ENCODE measurements at places on chromosomes 3 and 15. TPM values are rescaled to one million over a fixed set of nuclear protein-coding genes. Genes with fewer than 3 reads are reported as not detected.

DNA sequence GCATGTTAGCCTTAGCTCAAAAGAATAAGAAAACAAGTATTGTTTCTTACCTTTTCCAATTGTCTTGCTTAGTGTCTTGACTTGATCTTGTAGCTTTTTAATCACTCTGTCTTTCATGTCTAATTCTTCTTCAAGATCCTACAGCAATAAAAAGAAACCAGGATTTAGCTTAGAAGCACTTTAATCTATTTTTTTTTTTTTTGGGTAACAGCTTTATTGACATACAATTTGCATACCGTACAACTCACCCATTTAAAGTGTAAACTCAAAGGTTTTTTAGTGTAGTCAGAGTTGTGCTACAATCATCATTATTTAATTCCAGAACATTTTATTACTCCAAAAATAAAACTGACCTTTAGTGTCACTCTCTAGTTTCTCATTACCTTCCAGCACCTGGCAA, 23.4 kb upstream of the GNB5 start:
- no peaks in the 10 kb centered on the region for H3K4me1 ChIP-seq
- no peak overlapping the region for H3K27ac ChIP-seq
- H3K36me3 ChIP-seq: no peaks in the 10 kb centered on the region

DNA sequence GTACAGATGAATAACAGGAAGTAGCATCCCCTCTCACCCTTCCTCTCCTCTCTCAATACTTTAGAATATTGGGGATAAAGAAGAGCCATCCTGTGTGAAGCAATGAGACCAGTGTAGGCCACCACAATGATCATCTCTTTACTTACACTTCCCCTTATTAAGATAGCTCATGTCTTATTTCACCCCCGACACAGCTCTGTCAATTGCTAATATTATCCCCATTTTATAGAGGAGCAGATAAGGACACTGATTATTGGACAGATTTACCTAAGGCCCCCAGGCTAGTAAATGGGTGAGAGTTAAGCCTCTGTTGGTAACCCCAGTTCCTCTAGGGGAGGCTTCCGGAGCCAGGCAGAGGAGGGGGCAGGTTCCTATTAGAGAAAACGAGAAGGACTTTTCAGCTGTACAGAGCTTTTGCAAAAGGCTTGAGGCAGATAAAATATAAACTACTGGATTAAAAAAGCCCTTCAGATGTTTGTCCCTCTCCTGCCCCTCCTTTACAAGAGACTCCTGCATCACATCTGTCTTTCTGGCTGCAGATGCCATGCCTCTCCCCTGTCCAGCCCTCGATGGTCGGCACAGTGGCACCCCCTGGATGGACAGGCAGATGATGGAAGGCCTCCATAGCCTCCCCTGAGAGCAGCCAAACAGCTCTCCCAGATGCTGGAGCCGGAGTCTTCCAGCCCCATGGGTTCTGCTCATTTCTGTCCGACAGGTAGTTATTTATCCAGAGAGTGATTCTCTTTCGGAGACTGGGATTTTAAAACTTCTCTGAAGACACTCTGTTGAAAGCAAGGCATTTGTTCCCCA, 49.4 kb upstream of the LCTL start:
- H3K27ac ChIP-seq: no peak overlapping the region
- H3K36me3 ChIP-seq: no peaks in the 10 kb centered on the region
- H3K27me3 ChIP-seq: no peaks in the 10 kb centered on the region
- DNase-seq: no peak
- H3K4me1 ChIP-seq: peaks cover 17% of the 10 kb centered on the region
- H3K4me3 ChIP-seq: no peak overlapping the region

DNA sequence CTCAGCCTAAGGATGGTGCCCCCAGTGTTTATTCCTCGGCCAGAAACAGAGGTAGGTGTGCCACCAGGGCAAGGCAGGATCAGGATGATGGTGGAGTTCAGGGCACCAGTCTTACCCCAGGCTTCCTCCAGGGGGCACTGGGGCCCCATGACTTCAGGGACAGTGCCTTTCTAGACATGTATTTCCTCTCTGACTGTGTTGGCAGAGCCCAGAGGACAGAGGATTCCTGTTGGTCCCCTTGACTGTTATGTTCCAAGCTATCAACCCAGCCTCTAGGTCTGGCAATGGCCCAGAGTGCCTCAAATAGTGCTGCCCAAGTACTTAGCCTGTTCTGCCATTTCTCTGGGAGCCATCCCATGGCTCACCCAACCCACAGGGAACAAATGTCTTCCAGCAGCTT, 2.8 kb downstream of the HEMK1 start:
- peaks cover 7% of the 10 kb centered on the region for H3K36me3 ChIP-seq
- no peak overlapping the region for H3K4me3 ChIP-seq
- H3K27me3 ChIP-seq: no peaks in the 10 kb centered on the region
- H3K4me1 ChIP-seq: no peaks in the 10 kb centered on the region

NEK10 gene
- total RNA-seq: 2.4 TPM

PRICKLE2 gene
- 8.2 TPM for total RNA-seq

AHSG gene
- total RNA-seq: not detected

All from endodermal cell (in vitro differentiated cells).